ENCODE measurements at places on chromosomes 2 and 18. TPM values are rescaled to one million over a fixed set of nuclear protein-coding genes. Genes with fewer than 3 reads are reported as not detected.

Gene FOXD4L1
- total RNA-seq = under 0.01 TPM

Gene SRD5A2
- total RNA-seq = not detected

Gene YIPF4
- total RNA-seq = 13.1 TPM

Gene IL36RN
- not detected for total RNA-seq

Gene LIPG
- total RNA-seq = 0.17 TPM

Gene C2orf76
- total RNA-seq = 11.7 TPM

Gene CCDC121
- 3.0 TPM for total RNA-seq

Gene NLRC4
- not detected for total RNA-seq

Gene DRC1
- total RNA-seq = under 0.01 TPM

Gene NTSR2
- not detected for total RNA-seq

Gene GALNT14
- 0.17 TPM for total RNA-seq

Gene PSMG2
- 56.8 TPM for total RNA-seq

Gene B3GNT2
- 3.3 TPM for total RNA-seq

Gene GNAL
- total RNA-seq = 0.69 TPM

Gene C2orf81
- 1.4 TPM for total RNA-seq

Gene LOXL3
- 23.6 TPM for total RNA-seq

Gene C2orf80
- not detected for total RNA-seq

Gene ENOSF1
- total RNA-seq = 36.4 TPM

Gene MAB21L4
- total RNA-seq = not detected

Gene YPEL5
- 250 TPM for total RNA-seq

Gene FOXI3
- not detected for total RNA-seq

Gene MARCHF4
- under 0.01 TPM for total RNA-seq

Gene ACSL3
- 106 TPM for total RNA-seq

Gene ANKRD29
- 5.9 TPM for total RNA-seq

Gene C1QL2
- total RNA-seq = not detected

Gene CXCR1
- total RNA-seq = not detected

Gene CTNNA2
- total RNA-seq = not detected

Gene AOX1
- 19.4 TPM for total RNA-seq

Gene CRYGD
- total RNA-seq = not detected

Gene ITGA6
- total RNA-seq = 5.3 TPM

Gene SPP2
- 0.16 TPM for total RNA-seq

Gene MCM6
- 9.8 TPM for total RNA-seq

Gene CCDC138
- 2.8 TPM for total RNA-seq

Gene DDX18
- total RNA-seq = 26.4 TPM

Gene CYRIA
- 1.7 TPM for total RNA-seq

Gene EVA1A
- total RNA-seq = 5.8 TPM

Gene TRIM43
- total RNA-seq = not detected

Gene FAP
- 46.5 TPM for total RNA-seq

Gene UGT1A7
- not detected for total RNA-seq

Gene TSGA10
- 3.3 TPM for total RNA-seq

Gene KRTCAP3
- 0.26 TPM for total RNA-seq

Gene FSIP2
- under 0.01 TPM for total RNA-seq

Gene ICOS
- not detected for total RNA-seq

Gene SPDYA
- total RNA-seq = 1.3 TPM

Gene TBR1
- not detected for total RNA-seq

Gene ST3GAL5
- 6.3 TPM for total RNA-seq

Gene TUBA4B
- total RNA-seq = under 0.01 TPM

Gene MAL
- total RNA-seq = 0.17 TPM

Gene ZNF804A
- 4.7 TPM for total RNA-seq

Gene SIGLEC15
- total RNA-seq = 3.2 TPM

Gene VWC2L
- total RNA-seq = under 0.01 TPM

Gene SLC11A1
- 0.26 TPM for total RNA-seq
